ENCODE measurements at places on chromosomes 3 and 15.

- DNase-seq = no peak
Measured at GRCh38 chr3:142651711-142652110, 55.5 kb downstream of the PLS1 start.

- no peak for DNase-seq
Measured at GRCh38 chr3:106533093-106533787, 664.4 kb upstream of the CBLB start.

DNA sequence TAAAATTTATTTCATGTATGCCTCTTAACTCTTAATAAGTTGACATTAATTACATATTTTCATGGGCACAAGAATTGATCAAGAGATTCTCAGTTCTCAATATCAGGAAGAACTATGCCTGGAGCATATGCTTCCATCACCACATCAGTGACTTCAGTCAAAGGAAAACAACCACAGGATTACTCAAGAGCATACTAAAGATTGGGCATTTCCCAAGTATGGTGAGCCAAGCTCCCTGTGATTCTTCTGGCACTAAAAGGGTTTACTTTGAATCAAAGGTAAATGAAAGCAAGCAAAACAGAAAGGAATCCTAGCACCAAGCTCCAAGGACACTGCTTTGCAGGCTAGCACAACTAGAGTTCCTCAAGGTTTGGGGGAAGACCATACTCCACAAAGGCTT lies 44.6 kb downstream of the FMN1 start:
- no peak for DNase-seq

DNA sequence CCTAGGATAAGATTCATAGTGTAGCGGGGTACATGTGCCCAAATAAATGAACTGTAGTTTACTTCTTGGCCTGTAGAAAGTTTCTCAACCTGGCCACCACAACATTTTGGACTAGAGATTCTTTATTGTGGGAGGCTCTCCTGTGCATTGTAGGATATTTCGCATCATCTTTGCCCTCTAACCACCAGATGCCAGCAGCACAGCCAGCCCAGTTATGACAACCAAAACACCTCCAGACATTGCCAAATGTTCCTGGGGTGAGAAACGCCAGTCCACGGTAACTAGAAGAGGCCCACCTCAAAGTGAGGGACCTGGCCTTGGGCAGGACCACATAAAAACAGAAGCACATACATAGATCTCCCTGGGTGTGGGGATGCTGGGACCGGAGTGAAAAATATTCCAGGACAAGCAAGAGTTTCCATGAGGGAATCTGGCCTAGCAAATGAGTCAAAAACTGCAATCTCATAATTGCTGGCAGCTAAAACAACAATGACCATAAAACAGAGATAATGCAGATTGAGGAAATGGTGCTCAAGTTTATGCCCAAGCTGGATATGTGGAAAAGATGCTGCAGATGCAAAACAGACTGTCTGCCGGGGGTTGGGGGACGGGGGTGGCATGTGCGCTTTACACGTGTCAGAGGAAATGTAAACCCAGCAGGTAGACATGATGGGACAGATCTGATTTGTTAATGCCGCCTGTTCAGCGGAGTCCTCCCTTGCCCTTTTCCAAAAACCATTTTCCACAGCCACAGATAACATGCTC lies 39.7 kb downstream of the ARHGEF3 start:
- no peak for DNase-seq

- no peak for DNase-seq
Measured at GRCh38 chr3:195059006-195059350, 212.0 kb downstream of the XXYLT1 start.

DNA sequence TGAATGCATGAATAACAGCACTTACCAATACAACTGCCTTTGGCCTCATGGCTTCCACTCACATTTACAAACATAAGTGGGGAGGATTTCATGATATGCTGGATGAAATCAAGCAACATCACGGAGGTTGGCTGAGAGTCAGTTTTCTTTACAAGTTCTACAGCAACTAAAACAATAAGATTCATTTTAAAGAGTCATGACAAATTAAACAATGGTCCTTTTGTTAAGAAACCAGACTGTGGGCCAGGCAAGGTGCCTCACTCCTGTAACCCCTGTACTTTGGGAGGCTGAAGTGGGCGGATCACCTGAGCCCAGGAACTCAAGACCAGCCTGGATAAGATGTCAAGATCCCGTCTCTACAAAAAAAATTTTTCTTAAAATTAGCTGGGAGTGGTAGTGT lies 12.4 kb downstream of the ATR start:
- DNase-seq = no peak

DNA sequence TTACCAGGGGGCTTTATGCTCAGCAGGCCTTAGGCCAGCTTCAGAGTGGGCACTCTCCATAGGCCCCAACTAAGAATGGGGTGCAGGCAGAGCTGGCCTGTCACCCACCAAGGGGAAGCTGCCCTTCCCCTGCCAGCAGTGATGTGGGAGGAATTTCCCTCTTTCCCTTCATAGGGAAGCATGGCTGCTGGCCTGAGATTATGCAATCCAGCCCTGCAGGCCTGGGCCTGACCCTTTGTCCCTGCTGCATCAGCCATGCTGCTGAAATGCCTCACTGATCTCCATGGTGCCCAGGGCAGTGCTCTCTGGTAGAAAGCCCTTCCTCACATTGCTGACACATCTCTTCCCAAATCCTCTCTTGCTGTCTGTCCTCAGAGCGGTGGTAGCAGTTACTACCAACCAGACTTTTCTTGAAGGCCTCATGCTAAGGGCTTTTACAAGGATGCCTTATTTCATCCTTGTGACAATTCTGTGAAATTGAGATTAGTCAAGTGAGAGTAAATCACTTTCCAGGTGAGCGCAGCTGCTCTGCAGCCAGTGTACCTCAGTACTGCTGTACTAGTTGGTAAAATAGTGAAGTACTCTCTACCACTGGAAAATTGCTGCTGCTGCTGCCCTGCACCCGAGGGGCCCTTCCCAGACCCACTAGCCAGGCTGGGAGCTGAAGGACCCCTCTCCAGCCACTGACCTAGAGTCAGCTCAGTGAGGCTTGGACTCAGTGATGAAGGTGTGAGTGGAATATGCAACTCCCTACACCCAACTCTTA lies 33.8 kb downstream of the MRAS start:
- peak; percentile 78 for DNase-seq

- no peak for DNase-seq
Measured at GRCh38 chr3:189952272-189952671, 168.4 kb downstream of the P3H2 start.

DNA sequence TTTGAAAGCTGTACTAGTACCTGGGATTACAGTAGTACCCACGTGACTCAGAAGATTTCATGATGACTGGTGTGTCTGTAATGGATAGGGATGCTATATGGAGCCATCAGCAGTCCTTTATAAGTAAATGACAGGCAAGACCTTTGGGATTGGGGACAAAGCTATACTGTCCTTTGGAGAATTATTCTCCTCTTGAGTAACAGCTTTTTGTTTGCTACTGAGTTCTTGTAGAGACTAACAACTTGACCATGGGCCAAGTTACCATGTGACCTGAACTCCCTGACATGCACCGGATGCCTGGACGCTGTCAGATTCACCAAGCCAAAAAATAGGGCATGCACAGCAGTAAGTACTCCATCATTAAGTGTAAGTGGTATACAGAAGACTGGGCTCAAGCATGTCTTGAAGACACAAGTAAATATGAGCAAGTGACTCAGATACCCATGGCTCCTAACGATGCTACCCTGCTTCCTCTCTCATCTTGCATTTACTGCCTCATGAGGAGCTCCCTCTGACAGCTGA lies 12.9 kb downstream of the SEC11A start:
- DNase-seq = peak; percentile 73

- no peak for DNase-seq
Measured at GRCh38 chr3:153972862-153973261, 148.3 kb upstream of the ARHGEF26 start.

GRCh38 chr15:63497642-63498467 lies 6.5 kb upstream of the USP3 start:
- peak; percentile 49 for DNase-seq

DNA sequence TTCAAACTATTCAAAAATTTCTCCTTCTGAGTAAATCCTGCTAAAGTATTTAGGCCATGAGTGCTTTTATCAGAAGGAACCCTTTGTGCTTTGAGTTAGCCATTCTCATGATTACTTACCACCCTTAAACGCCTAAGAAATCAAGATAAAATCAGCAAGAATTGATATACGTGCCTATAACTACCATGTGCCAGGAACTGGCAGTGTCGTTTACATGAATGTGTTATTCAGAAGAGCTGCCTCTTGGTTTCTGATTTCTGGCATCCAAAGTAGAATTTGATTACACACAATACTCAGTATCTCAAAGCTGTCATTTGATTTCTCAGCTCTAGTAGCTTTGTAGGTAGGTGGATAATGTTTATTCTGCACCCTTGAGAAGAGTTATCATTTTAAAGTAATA lies 351.3 kb upstream of the CCDC54 start:
- DNase-seq = no peak

DNA sequence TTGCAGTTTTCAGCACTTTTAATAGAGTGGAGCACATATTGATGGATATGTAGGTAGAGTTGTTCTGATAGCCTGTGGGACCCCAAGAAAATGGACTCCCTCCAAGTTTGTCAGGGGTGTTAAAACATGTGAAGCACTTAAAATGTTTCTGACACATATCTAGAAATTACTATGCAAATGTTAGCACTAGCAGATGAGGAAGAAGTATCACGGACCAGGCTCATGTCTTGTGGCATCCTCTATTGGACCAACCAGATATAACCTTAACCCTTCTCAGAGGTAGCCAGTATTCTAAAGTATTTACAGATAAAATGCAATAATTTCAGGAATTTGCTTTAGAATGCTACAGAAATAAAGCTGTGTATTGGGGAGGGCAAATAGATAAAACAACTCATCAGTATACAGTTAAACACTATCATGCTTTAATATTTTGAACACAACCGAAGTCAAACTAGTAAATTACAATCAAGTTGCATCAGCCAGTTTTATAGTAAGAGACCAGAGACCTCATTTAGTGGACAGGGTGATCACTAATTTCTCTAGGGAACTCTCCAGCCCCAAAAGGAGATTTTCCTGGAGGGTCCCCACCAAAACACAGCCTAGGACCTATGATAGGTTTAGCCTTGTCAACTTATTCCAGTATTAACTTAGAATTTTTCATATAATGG lies 57.2 kb upstream of the FBN1 start:
- no peak for DNase-seq

- DNase-seq = no peak
Measured at GRCh38 chr15:45631776-45632175, 3.1 kb upstream of the SQOR start.

- no peak for DNase-seq
Measured at GRCh38 chr15:78929536-78930264, 15.1 kb downstream of the CTSH start.

GRCh38 chr3:191809326-191809949 lies 348.5 kb downstream of the PYDC2 start:
- DNase-seq = peak; percentile 79
